ENCODE measurements at places on chromosomes 16 and 17. TPM values are rescaled to one million over a fixed set of nuclear protein-coding genes. Genes with fewer than 3 reads are reported as not detected.
A peak's percentile ranks its signal among the peaks of the same experiment; 100 is the strongest.

The ARRB2 gene
- total RNA-seq: 91.5 TPM

The IGSF6 gene
- total RNA-seq: 2.7 TPM

The KCNJ18 gene
- not detected for total RNA-seq

GRCh38 chr17:48107137-48108055, at the start of gene SNX11:
Gene SNX11 (plus strand): TSS chr17:48107766. CDS start chr17:48112044, 4,278 bp downstream.
- DNase-seq: peak; percentile 94

The CD300A gene
- total RNA-seq: 4.1 TPM

DNA sequence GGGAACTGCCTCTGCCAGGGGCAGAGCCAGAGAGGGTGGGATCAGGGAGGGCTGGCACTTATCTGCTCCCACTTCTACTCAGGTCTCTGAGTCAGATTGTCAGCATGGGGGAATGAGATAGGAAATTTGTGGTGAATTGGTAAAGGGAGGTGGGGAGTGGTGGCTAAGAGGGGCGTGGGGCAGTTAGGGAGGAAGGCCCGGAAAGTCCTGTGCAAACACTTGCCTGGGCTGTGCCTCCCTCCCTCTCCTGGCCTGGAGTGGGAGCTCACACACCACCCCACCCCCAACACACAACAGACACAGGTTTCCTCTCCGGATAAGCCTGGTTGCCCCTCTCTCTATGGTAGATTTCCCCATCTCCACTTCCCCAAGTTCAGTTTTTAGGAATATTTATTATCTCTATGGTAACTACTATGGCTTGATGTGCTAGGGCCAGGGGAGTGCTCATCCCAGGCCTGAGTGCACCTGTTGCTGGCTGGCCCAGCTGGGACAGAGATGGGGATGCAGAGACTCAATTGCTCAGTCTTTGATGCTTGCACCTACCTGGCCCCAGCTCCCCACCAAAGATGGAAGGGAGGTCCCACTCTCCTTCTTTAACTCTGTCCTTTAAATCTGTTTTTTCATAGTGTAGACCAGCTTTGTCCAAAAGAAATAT, 2.7 kb downstream of the SPNS2 start:
- no peak for DNase-seq

- DNase-seq: no peak
These were observed 38.8 kb downstream of the SNX20 start for GRCh38 chr16:50642349-50642748.

GRCh38 chr16:52705122-52705521, 158.2 kb upstream of the TOX3 start:
- DNase-seq: no peak

DNA sequence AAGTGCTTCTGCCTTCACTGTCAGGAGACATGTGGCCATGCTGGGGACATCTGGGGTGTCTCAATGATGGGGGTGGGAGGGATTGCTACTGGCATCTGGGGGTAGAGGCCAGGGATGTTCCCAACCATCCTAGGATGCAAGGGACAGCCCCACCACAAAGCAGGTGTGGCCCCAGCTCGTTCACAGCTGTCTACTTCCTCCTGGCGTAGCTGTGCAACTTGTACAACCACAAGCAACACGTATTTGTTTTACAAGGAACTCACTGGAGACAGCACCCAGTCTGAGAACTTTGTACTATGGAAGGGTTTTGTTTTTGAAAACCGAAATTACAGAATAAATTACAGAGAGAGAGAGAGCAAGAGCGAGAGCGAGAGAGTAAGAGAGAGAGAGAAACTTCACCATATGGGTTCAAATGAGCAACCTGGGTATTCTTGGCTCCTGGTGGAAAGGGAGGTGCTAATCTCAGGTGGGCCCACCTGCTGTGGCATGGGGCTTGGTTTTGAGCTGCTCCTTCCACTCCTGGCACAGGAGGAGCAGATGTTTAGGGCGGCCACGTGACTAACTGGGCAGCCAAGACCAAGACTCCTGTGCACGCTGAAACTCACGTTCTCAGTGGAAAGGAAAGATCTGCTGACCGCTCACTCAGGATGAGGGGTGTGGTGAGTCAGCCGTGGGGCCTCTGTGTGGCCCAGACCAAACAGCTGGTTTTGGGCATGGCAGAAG, 17.5 kb upstream of the TNFRSF13B start:
- DNase-seq: no peak

- no peak for DNase-seq
These were observed 87.4 kb upstream of the COX10 start for GRCh38 chr17:13981881-13982280.

The POLR2C gene
- total RNA-seq: 57.0 TPM

DNA sequence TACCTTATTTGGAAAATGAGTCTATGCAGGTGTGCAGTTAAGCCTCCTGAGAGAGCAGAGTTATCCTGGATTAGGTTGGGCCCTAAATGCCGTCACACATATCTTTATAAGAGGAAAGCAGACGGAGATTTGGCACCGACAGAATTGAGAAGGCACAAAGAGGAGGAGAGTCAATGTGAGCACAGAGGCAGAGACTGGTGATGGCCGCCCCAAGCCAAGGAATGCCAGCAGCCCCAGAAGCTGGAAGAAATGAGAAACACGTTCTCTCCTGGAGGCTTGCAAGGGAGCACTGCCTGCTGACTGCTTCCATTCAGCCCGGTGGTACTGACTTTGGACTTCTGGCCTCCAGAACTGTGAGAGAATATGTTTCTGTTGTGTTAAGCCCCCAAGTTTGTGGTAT, 3.2 kb downstream of the SLC46A1 start:
- DNase-seq: no peak

GRCh38 chr17:75364078-75364477, 41.4 kb downstream of the GRB2 start:
- DNase-seq: no peak

Data from dorsolateral prefrontal cortex (tissue), 122 donors.